ENCODE measurements at places on chromosomes 1 and 21.

GRCh38 chr1:224506141-224506814, 71.7 kb upstream of the WDR26 start:
- no peak for DNase-seq

DNA sequence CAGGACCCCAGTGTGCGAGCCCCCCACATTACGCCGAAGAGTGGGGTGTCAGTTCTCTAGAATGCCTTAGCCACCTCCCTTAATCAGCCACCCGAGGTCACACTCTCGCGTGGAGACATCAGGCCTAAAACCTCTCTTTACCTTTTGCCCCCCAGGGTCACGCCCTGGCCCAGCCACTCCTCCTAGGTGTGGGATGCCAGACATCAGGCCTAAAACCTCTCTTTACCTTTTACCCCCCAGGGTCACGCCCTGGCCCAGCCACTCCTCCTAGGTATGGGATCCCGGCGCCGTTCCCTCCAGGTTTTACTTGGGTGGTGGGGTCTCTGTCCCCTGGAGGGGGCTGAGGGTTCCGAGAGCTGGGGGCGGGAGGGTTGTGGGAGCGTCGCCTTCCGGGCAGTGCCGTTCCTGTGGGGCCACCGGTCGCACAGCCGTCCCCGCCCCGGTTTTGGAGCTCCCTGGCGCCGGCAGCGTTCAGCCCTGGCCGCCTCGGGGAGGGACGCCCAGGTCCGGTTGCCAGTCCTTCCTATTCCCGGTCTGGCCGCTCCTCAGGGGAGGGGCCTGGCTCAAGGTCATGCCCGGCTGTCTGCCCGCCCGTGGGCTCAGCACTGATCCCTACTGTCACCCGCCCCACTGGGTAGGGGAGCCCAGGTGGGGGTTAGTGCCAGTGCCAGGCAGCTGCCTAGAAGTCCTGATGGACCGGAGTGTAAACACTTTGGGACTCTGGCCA, 882 bp downstream of the VPS13D start:
- DNase-seq: no peak

DNA sequence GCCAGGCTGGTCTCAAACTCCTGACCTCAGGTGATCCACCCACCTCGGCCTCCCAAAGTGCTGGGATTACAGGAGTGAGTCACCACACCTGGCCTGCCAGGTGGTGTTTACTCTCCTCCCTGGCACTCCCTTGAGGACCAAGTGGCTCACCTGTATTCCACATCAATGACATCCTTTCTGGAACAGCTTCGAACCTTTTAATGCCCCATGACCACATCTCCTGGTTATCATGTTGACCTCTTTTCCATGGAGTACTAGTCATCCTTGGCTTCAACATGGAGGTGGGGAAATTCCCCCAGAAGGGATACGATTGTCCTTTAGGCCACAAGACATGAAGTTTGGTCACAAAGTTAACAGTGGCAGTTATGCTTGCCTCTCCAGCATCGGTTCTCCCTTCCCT, 66.9 kb downstream of the CDC7 start:
- no peak for DNase-seq

- DNase-seq: no peak
Observed at GRCh38 chr1:153968408-153968807, 706 bp downstream of the CREB3L4 start.

GRCh38 chr1:35431173-35431599, 126.0 kb downstream of the KIAA0319L start:
- DNase-seq: no peak

- DNase-seq: no peak
Observed at GRCh38 chr1:36175137-36176095, 19.5 kb downstream of the MAP7D1 start.

DNA sequence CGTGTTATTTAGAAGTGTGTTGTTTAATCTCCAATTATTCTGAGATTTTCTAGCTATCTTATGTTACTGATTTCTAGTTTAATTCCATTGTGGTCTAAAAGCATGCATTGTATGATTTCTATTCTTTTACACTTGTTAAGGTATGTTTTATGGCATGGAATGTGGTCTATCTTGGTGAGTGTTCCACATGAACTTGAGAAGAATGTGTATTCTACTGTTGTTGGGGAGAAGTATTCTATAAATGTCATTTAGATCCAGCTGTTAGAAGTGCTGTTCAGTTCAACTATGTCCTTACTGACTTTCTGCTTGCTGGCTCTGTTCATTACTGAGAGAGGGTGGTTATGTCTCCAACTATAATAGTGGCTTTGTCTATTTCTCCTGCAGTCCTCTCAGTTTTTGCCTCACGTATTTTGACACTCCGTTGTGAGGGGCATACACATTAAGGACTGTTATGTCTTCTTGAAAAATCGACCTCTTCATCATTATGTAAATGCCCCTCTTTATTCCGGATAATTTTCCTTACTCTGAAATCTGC, 12.0 kb upstream of the PLA2G5 start:
- no peak for DNase-seq

- DNase-seq: no peak
Observed at GRCh38 chr1:214638459-214638807, 35.4 kb downstream of the CENPF start.

DNA sequence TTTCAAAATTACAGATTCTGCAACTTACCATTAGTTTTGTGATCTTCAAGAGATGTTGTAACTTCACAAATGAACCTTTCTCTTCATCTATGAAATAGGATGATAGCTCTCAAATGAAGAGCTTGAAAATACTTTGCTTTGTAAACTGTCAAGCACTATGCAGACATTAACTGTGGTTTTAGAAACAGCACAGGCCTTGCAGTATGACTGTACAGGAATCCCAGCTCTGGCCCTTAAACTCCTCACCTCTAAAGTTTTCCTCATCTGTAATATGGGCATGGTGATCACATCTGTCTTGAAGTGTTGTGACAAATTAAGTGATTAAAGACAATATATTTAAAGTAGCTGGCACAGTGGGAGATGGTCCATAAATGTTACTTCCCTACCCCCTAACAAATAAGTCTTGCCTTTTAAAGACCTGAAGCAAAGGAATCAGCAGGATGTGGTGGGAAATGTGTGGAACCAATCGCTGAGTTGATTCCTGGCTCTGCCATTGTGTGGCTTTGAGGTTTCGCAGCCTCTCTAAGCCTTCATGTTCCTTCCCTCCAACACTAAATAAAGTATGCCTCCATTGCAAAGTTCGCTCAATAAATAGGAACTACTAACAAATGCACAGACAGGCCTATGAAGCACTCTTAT, 5.5 kb upstream of the PTP4A2 start:
- no peak for DNase-seq

- no peak for DNase-seq
Observed at GRCh38 chr1:197844651-197845050, 57.8 kb upstream of the C1orf53 start.

GRCh38 chr21:17002594-17003257, 510.1 kb upstream of the CXADR start:
- DNase-seq: no peak

- DNase-seq: no peak
Observed at GRCh38 chr1:27719286-27720251, 6.2 kb upstream of the FAM76A start.

GRCh38 chr1:6006882-6007281, 14.7 kb upstream of the NPHP4 start:
- DNase-seq: no peak

DNA sequence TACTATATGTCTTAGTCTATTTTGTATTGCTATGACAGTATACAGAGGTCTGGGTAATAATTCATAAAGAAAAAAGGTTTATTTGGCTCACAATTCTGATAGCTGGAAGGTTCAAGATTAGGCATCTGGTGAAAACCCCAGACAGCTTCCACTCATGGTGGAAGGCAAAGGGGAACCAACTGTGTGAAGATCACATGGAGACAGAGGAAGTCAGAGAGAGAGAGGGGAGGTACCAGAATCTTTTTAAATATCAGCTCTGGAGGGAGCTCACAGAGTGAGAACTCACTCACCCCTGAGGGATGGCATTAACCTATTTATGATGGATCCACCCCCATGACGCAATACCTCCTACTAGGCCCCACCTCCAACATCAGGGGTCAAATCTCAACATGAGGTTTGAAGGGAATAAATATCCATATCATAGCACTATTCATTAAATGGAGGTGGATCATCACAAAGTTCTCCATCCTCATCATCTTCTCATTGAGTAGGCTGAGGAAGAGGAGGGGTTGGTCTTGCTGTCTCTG, 290.5 kb downstream of the DSCAM start:
- DNase-seq: no peak

DNA sequence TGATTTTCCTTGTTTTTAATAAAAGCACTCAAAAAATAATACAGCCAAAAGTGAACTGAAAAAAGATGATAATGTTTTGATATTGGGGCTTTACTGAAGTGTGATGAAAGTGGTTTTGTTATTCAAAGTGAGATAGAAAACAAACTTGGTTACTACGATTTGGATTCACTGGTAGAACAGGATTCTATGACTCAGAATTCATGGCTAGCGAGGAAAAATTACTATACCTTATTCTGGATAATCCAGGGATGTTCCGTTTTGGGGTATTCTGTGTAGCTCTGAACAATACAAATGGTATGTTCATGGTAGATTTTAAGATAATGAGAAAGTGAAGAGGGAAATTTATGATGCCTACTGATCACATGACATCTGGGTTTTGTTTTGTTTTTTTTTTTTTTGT, 117.7 kb downstream of the NRDC start:
- DNase-seq: no peak

- no peak for DNase-seq
Observed at GRCh38 chr1:44225761-44226160, 12.5 kb downstream of the DMAP1 start.

DNA sequence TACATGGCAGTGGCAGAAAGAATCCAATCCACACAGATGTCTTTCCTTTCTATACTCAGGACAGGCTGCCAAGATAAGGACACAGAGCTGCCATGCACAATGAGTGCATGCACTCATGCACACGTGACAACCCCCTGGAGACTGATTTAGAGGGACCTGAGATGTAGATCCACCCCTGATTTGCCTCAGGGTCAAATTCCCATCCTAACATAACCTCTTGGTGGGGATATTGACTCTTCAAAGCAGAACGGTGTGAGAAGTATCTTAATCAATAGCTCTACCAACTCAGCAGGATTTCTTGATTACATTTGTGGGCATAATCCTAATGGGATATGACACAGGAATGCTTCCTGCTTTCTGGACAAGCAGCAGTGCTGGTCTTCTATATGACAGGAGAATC, 125.2 kb upstream of the DSCAM start:
- no peak for DNase-seq

GRCh38 chr1:55064071-55064581, 24.8 kb downstream of the PCSK9 start:
- no peak for DNase-seq

DNA sequence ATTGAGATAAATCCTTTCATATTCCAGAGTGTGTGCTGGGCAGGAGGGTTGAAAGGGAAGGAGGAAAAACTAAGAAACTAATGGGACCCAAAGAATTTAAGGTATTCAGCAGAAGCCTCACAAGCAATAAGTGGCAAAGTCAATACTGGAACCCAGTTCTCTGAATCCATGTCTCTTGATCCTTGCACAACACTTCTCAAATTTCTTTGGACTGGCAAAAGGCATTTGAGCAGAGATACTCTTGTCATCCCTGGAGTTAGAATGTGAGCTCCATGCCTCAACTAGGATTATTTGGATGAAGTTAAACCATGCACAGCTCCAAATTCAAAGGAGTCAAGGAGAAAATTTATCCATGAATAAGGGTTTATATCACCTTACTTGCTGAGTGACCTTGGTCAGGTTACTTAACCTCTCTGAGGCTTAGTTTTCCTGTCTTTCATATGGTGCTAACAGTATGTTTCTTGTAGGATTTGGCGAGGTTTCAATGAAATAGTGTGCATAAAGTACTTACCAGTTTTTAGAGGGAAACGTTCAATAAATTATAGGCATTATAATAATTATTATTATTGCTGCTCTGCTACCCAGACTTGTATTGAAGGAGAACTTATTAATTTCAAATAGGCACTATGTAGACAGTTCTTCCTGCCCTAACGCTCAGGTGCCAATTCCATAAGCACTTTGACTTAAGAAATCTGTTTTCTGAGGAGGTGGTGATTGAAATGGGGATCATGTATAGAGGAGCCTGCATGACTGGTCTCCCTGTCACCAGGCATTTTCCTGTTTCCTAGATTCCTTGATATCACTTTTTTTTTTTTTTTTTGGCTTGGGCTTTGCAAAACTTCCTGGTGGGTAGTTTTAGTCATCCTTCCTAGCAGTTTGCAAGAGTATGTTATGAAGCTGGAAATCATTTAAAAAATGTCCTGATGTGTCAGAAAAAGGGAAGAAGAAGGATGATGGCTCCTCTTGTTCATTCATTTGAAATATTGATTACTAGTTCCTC, 125.0 kb upstream of the JUN start:
- no peak for DNase-seq

DNA sequence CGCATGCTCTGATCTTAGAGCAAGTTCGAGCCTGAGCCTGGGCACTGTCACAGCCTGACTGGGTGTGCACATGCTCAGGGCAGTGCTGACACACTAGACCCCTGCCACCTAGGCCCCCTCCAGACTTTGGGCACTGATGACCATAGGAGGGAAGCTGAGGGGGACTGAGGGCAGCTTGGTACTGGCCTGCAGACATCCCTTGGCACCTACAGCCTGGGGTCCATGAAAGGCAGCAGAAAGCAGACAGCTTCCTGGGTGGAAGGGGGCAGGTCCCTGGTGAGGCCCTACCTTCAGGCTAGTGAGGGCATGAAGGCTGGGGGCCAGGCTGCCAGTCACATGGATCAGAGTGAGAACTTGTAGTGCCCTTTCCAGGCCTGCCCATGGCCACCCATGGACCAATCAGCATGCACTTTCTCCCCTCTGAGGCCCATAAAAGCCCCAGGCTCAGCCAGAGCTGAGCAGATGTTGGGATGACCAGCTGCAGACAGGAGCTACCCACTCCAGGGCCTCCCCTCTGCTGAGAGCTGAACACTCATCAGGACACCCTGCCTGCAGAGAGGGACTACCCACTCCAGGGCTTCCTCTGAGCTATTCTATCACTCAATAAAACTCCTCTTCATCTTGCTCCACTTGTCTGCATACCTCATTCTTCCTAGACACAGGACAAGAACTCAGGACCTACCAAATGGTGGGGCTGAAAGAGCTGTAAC, 680.8 kb downstream of the MATN1 start:
- DNase-seq: no peak

GRCh38 chr1:55213151-55213884, 1.8 kb downstream of the USP24 start:
- no peak for DNase-seq

DNA sequence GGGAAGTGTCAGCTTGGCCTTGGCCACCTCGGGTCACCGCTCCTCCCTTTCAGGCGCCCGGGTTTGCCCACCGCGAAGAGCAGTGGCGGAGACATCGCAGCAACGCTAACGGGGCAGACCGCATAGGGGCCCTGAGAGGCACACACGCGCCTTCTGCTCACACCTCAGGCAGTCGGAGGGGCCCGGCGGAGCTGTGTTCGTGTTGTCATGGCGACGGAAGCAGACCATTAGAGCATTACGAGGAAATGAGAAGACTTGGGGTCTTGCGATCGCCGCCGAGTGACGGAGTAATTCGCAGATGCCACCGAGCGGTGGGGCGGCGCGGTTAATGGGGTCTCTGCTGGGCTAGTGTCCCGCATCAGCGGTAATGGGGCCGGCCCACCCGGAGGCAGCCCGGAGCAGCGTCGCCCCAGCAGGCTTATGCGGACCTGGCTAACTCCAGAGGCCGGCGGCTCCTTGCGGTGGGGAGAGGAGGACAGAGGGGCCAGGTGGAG, 144.1 kb downstream of the TNR start:
- no peak for DNase-seq

All from NCI-H1048 (cell line).